Islet precursor cell (in vitro differentiated cells): ENCODE measurements at places on chromosomes 2 and 18.

GRCh38 chr18:24010673-24011072, 3.9 kb upstream of the TTC39C start:
- peak; percentile 45 for DNase-seq

DNA sequence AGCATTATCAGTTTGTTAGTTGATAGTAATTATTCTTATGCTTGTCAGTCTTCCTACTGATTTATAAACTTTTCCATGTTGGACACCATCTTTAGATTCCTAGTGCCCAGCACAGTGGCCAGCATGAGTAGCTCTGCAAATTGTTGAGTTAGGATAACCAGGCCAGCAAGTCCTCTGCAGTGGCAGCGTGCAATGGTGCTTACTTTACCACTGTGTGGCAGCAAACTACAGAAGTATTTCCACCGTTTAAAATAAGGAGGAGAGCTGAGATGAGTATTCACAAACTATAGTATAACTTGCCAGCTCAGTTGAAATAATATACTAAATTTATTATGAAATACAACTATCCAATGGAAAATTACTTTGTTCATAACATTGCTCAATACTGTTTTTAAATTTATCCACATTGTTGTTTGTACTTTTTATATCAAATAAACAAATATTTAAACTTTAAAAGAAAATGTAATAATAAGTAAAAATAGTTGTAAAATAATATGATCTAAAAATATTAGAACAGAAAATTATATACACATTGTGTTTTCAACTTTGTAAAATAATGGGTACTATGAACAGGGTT, 9.3 kb upstream of the THADA start:
- peak; percentile 76 for DNase-seq

GRCh38 chr2:235007664-235008457, 56.0 kb downstream of the SH3BP4 start:
- DNase-seq, result no peak

GRCh38 chr2:189835855-189836558, 51.8 kb downstream of the PMS1 start:
- no peak for DNase-seq

- peak; percentile 80 for DNase-seq
These were observed 91.5 kb downstream of the SETBP1 start for GRCh38 chr18:44771956-44772917.
